ENCODE measurements at places on chromosomes 11 and 22. TPM values are rescaled to one million over a fixed set of nuclear protein-coding genes. Genes with fewer than 3 reads are reported as not detected.

- no peaks in the 10 kb centered on the region for H3K27me3 ChIP-seq
- no peak for DNase-seq
- H3K36me3 ChIP-seq = no peaks in the 10 kb centered on the region
- peaks cover 14% of the 10 kb centered on the region for H3K4me1 ChIP-seq
These were observed 1.4 kb downstream of the TMX2 start for GRCh38 chr11:57713835-57714234.

- peaks cover 1% of the 10 kb centered on the region for H3K4me1 ChIP-seq
- no peak overlapping the region for H3K27ac ChIP-seq
- H3K27me3 ChIP-seq = no peaks in the 10 kb centered on the region
These were observed 89.3 kb downstream of the PRR5L start for GRCh38 chr11:36385121-36385970.

DNA sequence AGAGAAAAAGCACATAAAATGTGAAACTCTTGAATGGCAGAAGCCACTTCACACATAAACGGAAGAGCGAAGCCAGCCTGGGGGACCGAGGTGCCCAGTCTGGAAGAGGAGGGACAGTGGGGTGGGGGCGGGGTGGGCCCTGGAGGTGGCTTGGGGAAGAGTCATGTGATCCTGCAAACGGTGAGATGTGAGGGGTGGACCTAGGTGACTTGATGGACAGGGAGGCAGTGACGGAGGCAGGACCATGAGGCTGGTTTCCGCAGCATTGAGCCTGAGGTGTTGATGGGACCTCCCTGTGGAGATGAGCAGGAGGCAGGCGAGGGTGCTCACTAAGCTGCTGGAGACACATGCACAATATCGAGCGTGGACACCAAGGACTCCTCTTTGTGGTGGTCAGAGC lies 16.8 kb downstream of the ZDHHC24 start:
- no peaks in the 10 kb centered on the region for H3K27me3 ChIP-seq
- no peak overlapping the region for H3K27ac ChIP-seq
- no peak overlapping the region for H3K4me3 ChIP-seq
- no peaks in the 10 kb centered on the region for H3K36me3 ChIP-seq

DNA sequence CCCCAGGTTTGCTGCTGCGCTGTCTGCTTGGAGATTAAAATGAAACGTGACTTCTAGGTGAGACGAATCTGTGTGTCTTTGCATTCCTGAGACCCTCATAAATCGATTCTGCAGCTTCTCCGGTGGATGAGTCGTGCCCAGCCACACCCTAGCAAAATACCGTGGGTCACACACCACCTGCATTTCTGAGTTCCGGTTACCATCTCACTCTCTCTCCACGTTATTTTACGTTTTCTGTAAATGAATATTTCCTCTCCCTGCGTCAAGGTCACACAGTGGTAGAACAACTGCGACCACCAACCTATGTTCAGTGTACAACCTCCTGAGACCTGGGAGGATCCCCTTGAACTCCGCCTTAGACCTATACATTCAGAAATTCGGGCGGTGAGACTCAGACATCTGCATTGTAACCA lies 1.1 kb downstream of the YWHAH start:
- no peaks in the 10 kb centered on the region for H3K36me3 ChIP-seq
- H3K4me3 ChIP-seq = peak overlapping the region; percentile 84
- H3K4me1 ChIP-seq = peaks cover 6% of the 10 kb centered on the region
- no peaks in the 10 kb centered on the region for H3K27me3 ChIP-seq

Gene P4HA3
- total RNA-seq = 1.1 TPM

Gene OR51B2
- total RNA-seq = 0.35 TPM

- H3K27me3 ChIP-seq = no peaks in the 10 kb centered on the region
- no peaks in the 10 kb centered on the region for H3K36me3 ChIP-seq
- no peak overlapping the region for H3K4me3 ChIP-seq
- H3K27ac ChIP-seq = no peak overlapping the region
- no peaks in the 10 kb centered on the region for H3K4me1 ChIP-seq
These were observed 55.0 kb upstream of the DEPDC7 start for GRCh38 chr11:32960553-32961164.
